ENCODE measurements at places on chromosomes 2 and 18. TPM values are rescaled to one million over a fixed set of nuclear protein-coding genes. Genes with fewer than 3 reads are reported as not detected.

DNA sequence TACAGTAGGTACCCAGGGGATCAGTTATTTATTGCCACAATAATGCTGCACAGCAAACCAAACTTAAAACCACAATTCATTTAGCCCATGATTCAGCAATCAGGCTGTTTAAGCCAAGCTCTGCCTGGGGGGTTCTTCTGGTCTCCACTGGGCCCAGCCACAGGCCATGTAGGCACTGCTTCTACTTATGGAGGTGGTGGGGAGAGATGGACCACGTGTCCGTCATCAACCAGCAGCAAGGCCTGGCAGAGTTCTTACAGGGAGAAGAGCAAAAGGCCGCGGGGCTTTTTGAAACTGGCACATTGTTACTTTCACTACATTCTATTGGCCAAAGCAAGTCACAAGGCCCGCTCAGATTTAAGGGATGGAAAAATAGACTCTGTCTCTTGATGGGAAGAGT, 76.3 kb upstream of the DAPL1 start:
- no peak for DNase-seq

The KCNS3 gene
- 17.5 TPM for total RNA-seq

DNA sequence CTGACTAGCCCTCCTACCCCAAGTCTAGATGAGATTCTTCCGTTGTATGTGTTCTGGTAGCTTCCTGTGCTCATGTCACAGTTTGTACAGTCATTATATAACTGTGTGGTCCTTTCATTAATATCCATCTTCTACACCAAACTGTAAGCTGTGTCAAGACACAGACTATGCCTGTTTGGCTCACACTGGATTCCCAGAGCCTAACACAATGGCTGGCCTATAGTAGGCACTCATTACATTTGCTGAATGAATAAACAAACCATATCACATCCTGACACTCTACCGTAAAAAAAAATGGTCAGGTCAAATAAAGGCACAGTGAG, 72.6 kb downstream of the ANKRD44 start:
- DNase-seq, result no peak

The PLCD4 gene
- total RNA-seq, result 0.54 TPM

- no peak for DNase-seq
These were observed 15.9 kb downstream of the RTP5 start for GRCh38 chr2:241885291-241885945.

DNA sequence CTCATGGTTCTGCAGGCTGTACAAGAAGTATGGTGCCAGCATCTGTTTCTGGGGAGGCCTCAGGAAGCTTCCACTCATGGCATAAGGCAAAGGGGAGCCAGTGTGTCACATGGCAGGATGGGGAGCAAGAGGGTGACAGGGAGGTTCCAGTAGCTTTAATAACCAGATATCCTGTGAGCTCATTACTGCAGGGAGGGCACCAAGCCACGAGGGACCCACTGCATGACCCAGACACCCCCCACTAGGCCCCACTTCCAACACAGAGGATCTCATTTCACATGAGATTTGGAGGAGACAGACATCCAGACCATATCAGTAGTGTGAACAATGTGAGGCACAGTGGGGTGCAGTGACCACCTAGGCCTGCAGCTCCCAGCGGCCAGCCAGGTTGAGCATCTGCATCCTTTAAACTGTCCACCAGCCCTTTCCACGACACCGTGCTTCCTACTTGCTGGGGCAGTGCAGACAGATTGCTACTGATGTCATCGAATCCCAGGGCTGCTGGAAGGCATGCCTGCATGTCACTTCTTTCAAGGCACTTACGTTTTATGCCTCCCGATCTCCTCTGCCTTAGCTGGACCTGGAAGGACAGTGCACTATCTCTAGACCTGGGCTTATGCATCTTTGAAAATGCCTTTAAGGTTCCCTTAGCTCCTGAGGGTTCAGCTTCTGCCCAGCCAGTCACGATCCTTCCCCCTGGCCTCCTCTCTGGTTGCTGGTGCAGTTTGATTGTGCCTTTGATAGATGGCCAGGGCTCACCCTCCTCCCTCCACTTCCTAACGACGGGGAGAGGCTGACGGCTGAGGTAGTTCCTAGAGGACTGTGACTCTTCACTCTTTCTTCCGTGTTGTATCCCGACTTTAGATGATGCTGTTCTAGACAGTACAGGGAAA, 174.3 kb downstream of the FAM210A start:
- no peak for DNase-seq

DNA sequence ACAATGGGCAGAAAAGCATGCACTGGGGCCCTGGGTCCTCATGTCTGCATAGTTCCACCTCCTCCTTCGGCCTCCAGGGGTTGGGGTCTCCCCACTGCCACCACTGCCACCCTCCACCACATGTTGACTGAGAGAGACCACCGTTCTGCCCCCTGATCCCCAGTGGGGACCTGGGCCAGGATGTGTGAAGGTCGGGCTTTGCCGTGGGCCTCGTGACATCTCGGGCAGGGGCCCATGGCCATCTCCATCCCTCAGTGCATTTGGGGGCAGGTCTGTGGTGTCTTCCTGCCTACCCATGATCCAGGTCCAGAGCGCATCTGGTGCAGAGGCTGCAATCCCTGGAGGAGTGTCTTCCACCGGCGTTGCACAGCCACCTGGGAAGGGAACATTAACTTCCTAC, 166.8 kb upstream of the POU3F3 start:
- DNase-seq, result no peak

DNA sequence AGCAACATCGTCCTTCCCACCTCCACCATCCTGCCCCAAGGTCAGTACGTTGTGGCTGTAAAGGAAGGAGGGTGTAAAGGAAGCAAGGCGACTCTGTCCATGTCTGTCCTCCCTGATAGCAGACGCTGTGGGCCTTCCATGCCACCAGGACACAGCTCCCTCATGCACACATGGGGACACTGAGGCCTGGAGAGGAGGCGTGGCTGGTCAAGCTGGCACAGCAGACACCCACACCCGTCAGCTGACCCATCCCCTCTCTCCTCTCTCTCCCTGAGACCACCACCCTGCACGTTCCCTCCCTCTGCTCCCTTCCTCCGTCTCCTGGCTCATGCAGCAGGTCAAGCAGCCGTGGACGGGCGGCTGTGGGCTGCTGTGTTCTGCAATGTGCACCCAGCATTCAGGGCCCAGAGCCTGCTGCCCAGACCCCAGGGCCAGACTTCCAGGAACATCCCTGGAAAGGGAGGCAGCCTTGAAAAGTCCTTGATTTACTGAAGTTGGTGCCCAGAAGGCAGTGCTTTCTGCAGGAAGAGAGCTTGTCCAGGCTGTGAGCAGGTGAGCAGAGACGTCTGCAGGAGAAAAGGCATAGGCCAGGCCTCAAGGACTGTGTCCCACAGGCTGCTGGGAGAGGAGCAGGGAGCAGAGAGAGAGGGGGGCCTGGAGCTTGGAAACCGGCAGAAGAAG, 133.6 kb downstream of the DDX1 start:
- DNase-seq, result no peak

DNA sequence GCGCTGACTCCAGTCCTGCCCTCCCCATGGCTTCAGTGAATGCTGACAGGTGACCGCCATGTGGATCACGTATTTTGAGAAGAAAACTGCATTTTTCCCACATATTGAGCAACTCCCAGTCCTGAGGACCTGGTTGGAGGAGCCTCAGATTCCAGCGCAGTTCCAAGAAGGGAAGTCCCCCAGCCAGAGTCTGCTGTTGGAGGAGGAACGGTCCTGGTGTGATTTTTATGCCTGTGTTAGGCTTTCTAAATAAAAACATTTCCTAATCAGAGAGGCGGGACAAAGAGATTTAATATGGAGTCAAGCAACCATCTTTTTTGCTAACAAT, 32.3 kb upstream of the COL6A3 start:
- DNase-seq, result no peak

DNA sequence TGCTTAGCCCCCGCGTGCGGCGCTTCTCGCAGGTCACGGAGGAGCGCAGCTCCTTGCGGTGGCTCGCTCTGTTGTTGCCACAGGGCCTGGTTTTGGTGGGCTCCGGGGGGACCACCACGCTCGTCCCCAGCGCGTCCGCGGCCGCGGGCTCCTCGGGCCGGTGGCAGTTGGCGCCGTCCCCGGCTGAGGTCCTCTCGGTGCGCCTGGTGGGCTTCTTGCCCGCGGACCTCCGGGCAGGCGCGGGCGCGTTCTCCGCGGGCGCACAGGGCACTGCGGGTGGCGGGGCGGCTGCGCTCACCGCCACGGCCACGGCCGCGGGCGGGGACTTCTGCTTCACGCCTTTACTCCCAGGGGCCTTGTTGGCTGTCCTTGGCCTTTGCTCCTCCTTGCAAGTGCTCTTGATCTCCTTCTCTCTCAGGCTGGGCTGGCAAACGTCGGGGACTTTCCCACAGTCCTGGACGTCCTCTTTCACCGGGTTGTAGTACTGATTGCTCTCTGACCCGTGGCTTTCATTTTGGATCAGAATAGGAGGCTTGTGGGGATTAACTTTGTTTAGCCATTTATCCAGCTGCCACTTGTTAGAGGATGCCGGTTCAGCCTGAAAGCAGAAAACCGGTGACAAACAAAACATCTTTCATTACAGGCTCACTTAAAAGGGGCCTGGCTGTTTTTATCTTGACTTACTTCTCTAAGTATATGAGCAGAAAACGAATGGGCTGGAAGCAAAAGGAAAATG, 104.0 kb upstream of the REV1 start:
- no peak for DNase-seq

GRCh38 chr2:150166313-150167051, 321.0 kb downstream of the RND3 start:
- no peak for DNase-seq

GRCh38 chr2:98009887-98010760, 14.4 kb upstream of the TMEM131 start:
- DNase-seq, result no peak

- no peak for DNase-seq
These were observed 74.9 kb downstream of the SGPP2 start for GRCh38 chr2:222499226-222499625.

The ANTXR1 gene
- 17.0 TPM for total RNA-seq

- peak; percentile 72 for DNase-seq
These were observed 38.0 kb downstream of the CABYR start for GRCh38 chr18:24176727-24177416.

DNA sequence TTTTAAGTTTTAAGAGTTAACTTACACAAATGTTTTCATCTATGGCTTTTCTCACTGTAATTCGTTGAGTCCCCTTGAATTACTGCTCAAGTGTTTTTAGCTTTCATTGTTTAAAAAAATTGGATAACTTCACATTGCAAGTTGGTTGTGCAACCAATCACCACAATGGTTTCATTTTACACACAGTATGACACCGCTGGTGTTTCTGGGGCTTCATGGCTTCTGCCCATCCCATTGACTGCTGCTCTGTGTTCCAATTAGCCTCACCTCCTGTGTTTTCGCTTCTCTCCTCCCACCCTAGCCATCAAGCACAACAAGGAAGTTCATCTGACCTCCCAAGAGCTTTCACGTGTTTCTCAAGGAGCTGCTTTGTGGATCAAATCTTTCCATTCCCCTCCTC, 199.1 kb upstream of the CHAC2 start:
- no peak for DNase-seq

The FBXO15 gene
- not detected for total RNA-seq

The PSMA8 gene
- total RNA-seq, result not detected

- no peak for DNase-seq
These were observed 120.7 kb downstream of the LOXHD1 start for GRCh38 chr18:46536215-46536874.

The DUSP2 gene
- total RNA-seq, result 5.1 TPM

The UGT1A8 gene
- 16.8 TPM for total RNA-seq

GRCh38 chr2:111185361-111186022, 64.8 kb downstream of the BCL2L11 start:
- DNase-seq, result peak; percentile 89

- DNase-seq, result no peak
These were observed 16.0 kb upstream of the RPL37A start for GRCh38 chr2:216482640-216483039.

The POTEI gene
- total RNA-seq, result 0.10 TPM

DNA sequence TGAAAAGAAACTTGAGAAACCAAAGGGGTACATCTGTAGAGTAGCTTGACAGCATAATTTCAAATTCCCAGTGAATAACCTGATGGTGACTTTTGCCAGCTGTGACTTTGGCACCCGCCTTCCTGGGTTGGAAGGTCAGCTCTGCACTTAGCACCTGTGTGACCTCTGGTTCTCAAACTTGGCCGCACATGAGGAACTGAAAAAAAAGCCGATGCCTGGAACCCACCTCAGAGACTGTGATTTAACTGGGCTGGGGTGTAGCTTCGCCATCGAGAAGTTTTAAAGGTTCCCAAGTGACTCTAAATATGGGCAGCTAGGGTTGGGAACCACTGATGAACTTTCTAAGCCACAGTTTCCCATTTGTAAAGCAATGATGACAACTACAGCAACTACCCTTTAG, 6.5 kb downstream of the EFEMP1 start:
- DNase-seq, result no peak

- peak; percentile 24 for DNase-seq
These were observed 368.2 kb downstream of the EPHA4 start for GRCh38 chr2:221203856-221204255.

DNA sequence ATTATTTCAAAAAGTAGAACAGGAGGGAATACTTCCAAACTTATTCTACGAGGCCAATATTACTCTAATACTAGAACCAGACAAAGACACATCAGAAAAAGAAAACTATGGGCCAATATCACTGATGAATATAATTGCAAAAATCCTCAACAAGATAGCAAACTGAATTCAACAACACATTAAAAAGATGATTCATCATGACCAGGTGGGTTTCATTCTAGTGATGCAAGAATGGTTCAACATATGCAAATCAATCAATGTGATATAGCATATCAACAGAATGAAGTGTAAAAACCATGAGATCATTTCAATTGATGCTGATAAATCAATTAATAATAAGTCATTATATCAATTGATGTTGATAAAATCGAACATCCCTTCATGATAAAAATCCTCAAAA, 22.4 kb upstream of the EML6 start:
- DNase-seq, result no peak
